ENCODE measurements at places on chromosomes 7 and 10.

- peak; percentile 19 for DNase-seq
Measured at GRCh38 chr10:114492351-114493037, 88.2 kb upstream of the AFAP1L2 start.

DNA sequence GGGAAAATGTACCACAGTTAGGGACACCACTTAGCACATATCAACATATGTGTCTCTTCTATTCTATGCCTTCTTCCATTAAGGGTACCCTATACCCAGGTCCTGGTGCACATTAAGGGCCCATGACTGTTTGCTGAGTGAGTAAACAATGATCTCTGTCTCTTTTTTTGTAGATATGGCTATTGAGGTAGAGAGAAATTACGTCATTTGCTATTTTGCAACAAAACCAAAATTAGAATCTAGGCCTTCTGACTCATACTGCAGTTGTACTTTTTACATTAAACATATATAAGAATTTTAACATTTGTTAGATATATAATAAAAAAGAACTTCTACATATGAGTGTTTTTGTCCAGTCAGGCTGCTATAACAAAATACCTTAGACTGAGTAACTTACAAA lies 683.2 kb upstream of the LRRN3 start:
- DNase-seq, result no peak

DNA sequence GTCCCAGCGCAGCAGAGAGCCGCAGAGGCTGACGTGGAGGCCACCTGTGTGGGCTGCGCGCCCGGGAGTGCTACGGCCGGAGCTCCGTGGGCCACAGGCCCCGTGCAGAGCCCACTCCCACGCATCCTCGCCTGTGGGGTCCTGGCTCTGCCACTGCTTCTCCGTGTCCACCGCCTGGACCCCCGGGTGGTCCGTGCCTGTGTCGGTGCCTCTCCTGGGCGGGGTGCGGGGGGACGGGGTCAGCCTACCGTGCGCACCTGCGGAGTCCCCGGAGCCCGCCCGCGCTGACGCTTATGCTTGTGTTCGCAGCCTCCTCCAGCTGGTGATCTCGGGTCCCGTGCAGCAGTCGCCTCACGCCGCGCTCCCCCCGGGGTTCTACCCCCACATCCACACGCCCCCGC lies 7.8 kb upstream of the ZNF853 start:
- DNase-seq, result no peak

DNA sequence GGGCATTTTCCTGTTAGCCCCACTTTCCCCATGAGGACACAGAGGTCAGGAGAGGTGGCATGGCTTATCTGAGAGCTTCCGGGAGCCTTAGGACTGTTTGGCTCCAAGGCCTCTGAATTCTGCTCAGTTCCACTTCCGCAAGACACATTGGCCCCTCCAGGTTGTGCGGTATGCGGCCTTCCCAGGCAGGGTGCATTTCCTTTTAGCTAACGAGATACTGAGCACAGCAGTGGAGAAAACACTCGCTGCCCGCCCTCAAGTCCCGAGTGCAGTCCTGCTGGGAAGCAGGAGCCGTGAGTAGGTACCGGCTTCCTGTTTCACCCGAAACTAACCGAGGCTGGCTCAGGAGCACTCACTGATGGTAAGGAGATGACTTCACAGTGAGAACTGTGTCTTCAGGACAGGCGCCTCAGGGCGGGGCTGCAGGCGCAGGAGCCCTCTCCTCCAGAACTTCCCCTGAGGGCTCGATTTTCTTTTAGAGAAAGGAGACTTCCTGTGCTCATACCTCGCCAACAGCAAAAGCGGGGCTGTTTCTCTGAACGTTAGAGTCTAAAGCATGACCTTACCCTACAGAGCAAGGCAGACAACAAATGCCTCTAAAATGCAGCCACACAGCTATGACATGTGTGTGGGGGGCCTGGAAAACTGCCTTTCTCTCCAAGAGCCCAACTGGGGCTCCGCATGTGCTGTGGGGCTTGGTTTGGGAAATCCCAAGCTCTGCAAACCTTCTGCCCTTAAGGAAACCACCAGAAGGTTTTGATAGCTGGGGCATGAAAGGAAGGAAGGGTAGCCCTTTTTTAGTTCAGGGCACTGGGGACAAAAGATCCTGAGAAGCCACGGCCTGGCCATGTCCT lies 25.9 kb downstream of the RGS10 start:
- peak; percentile 68 for DNase-seq

- no peak for DNase-seq
Measured at GRCh38 chr10:122617476-122618270, 57.1 kb downstream of the DMBT1 start.

All from stimulated activated CD4-positive, alpha-beta T cell treated with anti-CD3 and anti-CD28 coated beads, Interleukin-12 subunit alpha, Interleukin-12 subunit beta, amount 100 ng/mL, for 24 hours (primary cell).